ENCODE measurements at places on chromosomes 7 and 10.

DNA sequence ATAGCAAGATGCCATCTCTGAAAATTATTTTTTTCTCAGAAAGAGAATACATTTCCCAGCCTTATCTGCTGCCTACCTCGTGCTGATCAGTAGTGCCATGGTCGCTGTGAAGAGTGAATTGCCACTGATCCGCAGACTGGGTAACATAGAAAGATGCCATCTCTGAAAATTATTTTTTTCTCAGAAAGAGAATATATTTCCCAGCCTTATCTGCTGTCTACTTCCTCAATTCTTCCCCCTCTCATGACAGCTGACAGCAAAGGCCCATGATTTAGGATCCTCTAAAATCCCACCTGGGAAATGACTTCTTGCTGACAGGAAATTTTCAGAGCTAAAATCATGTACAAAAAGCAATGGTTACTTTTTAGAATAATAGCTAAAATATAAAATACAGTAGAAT, 92.5 kb upstream of the AHR start:
- DNase-seq = no peak

DNA sequence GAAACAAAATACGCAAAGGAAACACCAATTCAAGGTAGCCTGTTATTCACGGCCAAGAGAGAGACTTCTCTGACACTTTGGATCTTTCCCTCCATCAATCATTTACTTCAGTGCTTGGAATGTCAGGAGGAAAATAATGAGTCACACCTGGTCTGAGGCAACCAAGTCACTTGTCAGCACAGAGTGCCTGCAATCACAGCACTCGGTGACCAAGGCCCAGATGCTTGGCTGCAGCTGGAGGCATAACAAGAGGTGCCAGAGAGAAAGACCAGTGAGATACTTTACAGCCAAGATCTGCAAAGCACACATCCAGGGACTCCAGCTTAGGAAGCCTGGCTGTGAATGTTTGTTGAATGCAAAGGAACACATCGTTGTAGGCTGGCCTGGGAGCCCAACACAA, 33.9 kb downstream of the ASB13 start:
- no peak for DNase-seq

DNA sequence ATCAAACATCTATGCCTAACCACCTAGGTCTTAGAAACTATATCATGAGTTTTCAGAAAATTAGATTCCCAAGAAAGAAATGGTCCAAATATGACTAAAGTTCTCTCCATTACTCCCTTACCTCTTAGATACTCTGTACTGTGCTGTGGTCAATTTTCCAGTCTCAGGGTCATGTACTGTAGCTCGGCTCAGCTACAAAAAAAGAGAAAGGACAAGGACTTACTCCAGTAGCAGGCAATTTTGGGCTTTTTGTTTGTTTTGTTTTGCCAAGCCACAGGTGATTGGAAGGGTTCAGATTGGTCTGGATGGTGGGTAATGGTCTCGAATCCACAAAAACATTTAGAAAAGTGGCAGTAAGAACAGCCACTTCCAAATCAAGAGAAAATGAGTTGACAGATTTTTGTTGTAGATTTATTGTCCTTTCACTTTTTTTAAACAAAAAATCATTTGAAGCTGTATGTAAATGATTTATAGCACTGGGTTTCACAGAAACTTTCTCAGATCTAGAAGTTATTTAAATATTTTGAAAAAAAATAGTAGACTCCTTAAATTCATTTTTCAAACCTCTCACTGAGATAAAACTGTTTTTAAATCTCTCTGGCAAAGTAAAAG, 52.8 kb downstream of the P4HA1 start:
- DNase-seq = no peak

DNA sequence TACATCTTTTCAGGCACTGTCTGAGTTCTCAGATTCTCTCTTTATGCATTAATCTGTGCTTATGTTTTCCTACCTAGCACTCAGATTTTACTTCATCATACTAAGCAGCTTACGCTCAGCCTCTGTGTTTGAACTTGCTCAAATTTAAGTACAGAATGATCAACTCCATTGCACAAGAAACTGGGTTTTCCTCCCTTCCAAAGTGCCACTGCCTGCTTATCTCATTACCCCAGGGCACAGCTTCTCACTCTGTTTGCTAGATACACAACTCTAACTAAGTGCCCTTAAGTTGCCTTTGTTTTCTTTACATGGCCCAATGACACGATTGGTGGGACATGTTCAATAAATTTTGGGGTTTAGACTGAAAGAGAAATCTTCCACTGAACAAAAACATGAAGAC, 267.7 kb downstream of the GFRA1 start:
- no peak for DNase-seq

DNA sequence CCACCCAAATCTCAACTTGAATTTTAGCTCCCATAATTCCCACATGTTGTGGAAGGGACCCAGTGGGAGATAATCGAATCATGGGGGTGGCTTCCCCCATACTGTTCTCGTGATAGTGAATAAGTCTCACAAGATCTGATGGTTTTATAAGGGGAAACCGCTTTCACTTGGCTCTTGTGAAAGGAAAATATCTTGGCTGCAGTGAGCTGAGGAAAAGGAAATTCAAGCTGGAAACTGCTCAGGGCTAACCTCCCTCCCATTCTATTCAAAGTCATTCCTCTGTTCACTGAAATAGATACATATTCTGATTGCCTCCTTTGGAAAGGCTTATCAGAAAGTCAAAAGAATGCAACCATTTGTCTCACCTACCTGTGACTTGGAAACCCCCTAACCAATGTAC, 15.8 kb downstream of the CYCS start:
- no peak for DNase-seq

- no peak for DNase-seq
Observed at GRCh38 chr7:103343758-103344452, 662 bp downstream of the DNAJC2 start.

GRCh38 chr10:102020938-102021337, 35.0 kb downstream of the ARMH3 start:
- no peak for DNase-seq

DNA sequence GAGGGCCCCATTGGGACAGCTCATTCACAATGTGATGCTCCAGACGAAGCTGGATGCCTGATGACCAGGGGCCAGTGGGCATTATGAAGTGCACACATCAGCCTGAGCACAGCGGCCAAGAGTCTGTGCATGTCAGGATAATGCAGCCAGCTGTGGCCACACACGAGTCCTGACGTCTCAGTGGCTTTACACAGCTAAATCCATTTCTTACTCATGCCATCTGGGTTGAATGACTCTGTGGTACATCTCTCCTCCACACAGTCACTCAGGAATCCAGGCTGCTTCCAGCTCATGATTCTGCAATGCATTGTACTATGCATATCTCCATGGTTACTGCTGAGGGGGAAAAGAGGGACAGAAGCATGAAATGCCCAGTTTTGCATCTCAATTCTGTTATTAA, 123.6 kb downstream of the PRLHR start:
- DNase-seq = no peak

DNA sequence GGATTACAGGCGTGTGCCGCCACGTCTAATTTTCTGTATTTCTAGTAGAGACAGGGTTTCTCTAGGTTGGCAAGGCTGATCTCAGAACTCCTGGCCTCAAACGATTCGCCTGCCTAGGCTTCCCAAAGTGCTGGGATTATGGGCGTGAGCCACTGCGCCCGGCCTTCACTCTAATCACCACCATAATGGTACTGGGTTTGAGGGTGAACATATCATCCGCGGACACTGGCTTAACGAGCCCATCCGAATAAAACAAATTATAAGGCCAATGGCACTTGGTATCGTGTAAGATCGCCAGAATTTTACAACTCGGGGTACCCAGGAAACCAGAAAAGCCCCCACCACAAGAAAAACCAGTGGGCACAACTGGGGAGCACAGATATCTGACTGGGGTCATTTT, 580 bp downstream of the FAM200A start:
- DNase-seq = peak; percentile 20

GRCh38 chr7:157977306-157977705, 610.3 kb downstream of the PTPRN2 start:
- no peak for DNase-seq

DNA sequence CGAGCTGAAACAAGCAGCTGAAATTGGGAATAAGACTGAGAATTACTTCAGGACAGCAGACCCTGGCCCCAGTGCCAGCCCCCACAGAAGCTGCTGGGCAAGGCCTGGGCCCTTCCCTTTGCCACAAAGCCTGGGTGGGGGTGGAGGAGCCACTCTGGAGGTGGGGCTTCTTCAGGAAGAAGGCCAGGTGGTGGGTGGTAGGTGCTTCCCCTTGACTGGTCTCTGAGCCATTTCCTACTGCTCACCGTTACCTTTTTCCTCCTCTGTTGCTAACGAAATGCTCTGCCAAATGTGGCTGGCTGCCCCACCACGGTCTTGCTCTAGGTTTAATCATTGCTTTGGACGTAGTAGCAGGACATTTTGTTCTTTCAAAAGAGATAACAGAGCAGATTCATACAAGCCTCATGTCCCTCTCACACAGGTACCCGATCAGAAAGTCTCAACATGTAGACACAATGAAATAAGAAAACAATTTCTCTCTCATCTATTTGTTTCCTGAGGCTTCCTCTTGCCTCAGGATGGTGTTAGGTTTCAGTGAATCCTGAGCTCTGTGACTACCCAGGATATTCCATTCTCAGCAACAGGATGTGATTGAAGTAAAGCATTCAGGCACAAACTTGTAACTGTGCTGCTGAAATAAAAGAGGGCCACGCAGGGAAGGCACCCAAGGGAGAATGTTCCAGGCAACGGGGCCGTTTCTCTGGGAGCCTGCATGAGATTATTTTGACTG, 66.5 kb downstream of the WDR11 start:
- DNase-seq = no peak

DNA sequence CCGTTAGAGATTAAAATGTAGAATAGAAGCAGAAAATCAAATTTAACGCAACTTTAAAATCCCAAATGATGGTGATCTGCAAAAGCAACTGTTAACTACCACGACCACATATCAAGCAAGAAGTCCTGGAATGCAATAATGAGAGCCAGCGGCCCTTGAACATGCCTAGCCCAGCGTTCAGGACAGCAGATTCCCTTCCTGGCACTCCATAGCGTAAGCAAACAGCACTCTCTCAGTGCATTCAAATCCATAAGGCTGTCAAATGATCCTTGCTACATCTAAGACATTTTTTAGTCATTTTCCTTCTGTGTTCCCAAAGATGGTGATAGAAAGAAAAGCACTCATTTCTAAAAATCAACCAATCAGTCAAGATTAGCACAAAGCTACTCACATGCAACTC, 48.1 kb downstream of the CHST15 start:
- no peak for DNase-seq

GRCh38 chr7:50793120-50793946, 10.6 kb upstream of the GRB10 start:
- DNase-seq = peak; percentile 79

- no peak for DNase-seq
Observed at GRCh38 chr7:125877246-125877645, 947.6 kb upstream of the POT1 start.

DNA sequence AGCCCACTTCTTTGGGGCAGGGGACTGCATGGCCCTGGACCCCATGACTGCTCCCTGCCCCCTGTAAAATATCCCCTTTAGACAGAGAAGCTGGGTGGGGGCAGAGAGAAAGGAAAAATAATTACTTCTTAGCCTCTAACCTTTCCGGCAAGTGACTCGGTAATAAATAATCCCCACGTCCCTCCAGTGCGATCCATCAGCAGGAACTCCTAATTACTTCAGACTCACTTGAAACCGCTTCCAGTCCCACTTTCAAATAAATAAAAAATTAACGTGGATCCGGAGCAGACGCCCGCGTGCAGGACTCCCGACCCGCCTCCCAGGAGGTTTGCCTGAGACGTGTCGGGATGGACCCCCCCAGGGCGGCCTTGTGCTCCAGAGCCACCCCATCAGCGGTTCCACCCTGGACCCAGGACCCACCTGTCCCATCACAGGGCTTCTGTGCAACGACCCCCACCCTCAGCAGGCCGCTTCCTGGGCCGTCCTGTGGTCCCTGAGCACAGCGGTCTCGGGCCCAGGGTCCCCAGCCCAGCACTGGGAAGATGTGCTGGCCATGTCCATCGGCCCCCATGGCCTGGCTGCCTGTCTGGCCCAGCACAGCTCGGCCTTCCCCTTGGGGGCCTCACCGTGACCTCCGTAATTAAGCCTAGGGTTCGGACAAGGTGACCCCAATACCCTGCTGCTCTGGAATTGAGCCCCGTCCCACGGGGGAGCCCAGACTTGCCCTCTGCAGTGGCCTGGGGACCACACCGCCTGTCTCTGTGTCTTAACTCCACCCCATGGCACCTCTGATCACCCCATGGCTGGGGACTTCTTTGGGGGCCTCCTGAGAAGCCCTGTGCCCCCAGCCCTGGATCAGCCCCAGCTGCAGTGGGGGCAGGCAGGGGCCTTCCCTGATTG, 108.0 kb downstream of the UNCX start:
- DNase-seq = no peak

DNA sequence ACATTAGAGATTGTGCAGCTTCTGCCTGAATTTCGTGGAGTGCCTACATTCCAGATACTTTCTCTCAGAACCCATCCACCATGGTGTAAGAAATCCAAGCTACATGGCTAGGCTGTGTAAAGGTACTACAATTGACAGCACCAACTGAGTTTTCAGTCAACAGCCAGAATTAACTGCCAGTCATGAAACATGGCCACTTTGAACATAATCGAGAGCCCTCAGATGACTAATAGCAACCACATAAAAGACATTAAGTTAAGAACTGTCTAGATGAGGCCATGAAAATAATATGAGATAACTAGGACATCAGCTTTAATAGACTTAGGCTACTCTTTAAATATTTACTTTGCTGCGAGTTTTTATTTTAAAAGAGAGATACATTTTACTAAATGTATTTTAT, 1106.8 kb upstream of the LRRTM3 start:
- DNase-seq = no peak

GRCh38 chr7:6392712-6393666, 54.8 kb downstream of the DAGLB start:
- DNase-seq = no peak

DNA sequence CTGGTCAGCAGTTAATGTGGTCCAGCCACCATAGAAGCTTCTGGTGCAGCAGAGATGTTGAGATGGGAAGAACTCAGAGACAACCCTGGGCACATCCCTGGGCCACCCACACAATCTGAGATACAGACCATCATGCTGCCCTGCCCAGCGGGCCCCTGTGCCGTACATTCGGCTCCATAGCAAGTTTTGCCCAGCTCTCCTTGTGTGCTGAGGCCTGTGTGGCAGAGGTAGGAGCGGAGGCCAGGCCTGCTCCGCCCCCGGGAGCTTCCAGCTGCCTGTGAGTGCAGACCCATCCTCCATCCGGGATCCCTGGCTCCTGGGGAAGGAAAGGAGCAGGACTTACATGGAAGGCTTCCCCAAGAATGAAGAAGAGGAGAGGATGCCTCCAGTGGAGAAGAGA, 140.3 kb downstream of the NEURL1 start:
- DNase-seq = no peak

GRCh38 chr10:45418849-45419675, 45.0 kb downstream of the ALOX5 start:
- DNase-seq = peak; percentile 87
